ENCODE measurements at places on chromosomes 3 and 15. TPM values are rescaled to one million over a fixed set of nuclear protein-coding genes. Genes with fewer than 3 reads are reported as not detected.

Gene ST8SIA2
- total RNA-seq = not detected

DNA sequence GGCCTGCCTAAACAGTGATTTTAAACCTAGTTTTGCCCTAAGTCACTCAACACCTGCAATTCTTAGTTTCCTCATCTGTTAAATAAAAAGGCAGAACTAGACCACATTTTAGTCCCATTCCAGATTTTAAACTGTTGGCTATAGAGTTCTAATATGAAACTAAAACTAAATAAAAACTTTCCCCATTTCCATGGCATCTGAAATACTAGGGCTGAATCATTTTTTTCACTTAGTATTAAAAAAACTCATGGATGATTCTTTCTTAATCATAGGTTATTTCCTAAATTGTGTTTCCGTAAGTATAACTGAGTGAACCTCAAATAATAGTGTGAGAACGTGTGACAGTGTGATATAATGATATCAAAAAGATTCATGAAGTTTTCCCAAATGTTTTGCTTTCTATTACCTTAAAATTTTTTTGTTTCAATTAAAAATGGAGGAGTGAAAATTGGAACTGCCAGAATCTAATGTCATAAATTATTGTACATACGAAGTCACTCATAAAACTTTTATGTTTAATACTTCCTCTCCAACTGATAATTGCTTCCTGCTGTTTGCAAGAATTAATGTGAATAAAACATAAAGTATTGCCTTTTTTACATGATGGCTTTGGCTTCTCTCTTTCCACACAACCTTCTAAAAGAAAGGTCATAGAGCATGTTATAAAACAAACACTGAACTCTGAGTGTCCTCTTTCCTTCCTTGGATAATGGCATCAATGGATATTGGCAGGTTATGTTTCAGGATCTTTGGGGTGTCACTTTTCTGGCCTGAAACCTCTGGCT, 315.1 kb upstream of the MME start:
- DNase-seq = no peak

- no peak for DNase-seq
Observed at GRCh38 chr3:170499562-170500156, 81.0 kb downstream of the CLDN11 start.

Gene GOLGA8R
- total RNA-seq = 5.0 TPM

DNA sequence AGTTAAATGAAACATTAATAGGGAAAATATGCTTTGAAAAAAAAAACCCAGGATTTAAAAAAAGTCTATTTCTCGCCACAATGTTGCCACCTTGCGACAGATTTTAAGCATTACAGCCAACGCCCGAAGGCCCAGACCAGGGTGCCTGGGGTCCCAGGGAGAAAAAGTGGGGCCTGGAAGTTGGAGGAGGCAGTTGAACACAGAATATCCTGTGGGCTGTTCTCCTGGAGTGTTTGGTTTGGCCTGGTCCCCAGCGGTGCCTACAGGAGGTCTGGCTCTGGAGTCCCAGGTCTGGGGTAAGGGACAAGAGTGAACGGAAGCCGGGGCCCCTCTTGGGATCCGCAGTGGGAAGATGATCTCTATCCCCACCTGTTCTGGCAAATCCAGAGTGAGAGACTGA, 3.4 kb downstream of the RNU6-1 start:
- peak; percentile 63 for DNase-seq

GRCh38 chr3:137202941-137203340, 245.2 kb downstream of the IL20RB start:
- DNase-seq = no peak

Gene SLC24A5
- not detected for total RNA-seq

- DNase-seq = no peak
Observed at GRCh38 chr3:30682434-30683155, 76.2 kb downstream of the TGFBR2 start.

DNA sequence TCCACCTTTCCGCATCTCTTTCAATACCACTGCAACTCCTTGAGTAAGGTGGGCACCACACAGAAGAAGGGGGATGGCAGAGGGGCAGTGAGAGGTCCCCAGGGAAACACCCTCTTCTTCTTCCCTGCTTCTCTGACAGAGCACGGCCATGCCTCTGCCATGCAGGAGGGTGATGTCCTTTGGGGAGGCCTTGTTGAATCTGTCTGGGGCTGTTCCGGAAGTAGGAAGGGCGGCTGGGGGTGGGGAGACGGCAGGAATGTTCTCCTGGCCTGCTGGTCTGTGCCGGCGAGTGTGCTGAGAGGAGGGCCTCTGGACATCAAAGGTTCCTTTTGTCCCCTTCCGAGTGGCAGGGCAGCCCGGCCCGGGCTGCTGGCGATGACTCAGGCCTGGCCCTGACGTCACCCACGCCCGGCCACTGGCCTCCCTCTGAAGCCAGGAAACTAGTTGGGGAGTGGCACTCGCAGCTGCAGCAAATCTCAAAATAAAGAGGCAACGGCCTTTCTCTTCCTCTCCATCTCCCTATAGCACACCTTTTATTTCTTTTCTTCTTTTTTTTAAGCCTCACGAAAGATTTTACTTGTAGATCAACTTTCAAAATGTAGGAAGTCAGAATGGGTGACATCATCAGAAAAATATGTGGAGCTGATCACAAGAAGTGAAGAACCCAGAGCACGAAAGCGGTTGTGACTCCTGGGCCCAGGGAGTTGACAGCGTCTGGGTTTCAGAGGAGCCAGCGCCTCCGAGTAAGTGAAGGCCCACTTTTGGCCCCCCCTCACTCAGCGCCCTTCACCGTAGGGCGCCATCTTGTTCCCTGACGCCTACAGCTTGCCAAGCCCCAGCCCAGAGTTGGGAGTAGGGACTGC, at the start of gene ZBTB38:
Gene ZBTB38, plus strand, starts transcription at position 443 of the 863 bp plus-strand sequence. CDS start 73,885 bp downstream, outside the sequence.
- DNase-seq = peak; percentile 91

DNA sequence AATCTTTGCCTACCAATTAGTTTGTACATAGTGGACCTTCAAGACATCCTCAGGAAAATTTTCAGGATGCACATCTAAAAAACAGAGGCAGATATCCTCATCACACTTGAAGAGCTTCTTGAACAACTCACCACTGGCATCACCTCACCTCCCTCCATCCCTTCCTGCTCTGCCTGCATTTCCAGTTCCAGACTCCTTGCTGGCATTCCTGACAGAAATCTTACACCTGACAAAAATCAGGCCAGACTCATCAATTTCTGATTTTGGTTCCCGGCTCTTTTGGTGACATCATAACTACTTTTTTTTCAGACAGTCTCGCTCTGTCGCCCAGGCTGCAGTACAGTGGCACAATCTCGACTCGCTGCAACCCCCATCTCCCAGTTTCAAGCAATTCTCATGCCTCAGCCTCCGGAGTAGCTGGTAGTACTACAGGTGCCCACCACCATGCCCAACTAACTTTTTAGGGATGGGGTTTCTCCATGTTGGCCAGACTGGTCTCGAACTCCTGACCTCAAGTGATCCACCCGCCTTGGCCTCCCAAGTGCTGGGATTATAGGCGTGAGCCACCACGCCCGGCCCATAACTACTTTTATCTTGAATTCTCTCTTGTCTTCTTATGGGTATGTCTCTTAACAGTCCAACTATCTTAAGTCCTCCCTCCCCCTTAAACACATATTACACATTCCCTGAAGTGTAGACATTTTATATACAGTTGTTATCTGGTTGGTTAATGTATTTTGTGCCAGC, 216.6 kb upstream of the IL12A start:
- no peak for DNase-seq

DNA sequence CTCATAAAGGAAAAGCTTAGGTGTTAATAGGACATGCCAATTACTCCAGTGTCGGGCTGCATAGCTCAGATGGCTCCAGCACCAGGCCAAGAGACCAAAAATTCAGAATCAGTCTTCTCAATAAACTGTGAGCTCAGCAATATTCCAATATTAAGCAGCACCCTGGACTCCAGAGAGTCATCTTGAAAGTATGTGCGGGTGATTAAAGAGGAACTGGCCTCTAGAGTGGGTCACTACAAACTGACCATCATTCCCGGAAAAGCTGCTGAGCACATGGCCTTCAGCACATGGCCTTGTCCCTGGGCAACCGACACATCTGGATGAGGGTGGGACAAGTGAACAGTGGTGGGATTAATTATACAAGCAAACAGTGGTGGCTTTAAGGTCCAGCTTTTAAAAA, 59.0 kb downstream of the MAGI1 start:
- no peak for DNase-seq
